ENCODE measurements at places on chromosomes 11 and 22. TPM values are rescaled to one million over a fixed set of nuclear protein-coding genes. Genes with fewer than 3 reads are reported as not detected.

Gene LRRC32
- 15.4 TPM for total RNA-seq

Gene BACE1-AS
- total RNA-seq: 0.88 TPM

Gene OR8A1
- not detected for total RNA-seq

Gene OR2AG1
- not detected for total RNA-seq

Gene ZNF280A
- total RNA-seq: not detected

Gene FAM181B
- 5.7 TPM for total RNA-seq

Gene NLRP6
- total RNA-seq: not detected

Gene DLAT
- 11.8 TPM for total RNA-seq

Gene TMEM121B
- 0.49 TPM for total RNA-seq

Gene MTFP1
- 5.5 TPM for total RNA-seq

Gene FERMT3
- total RNA-seq: 3.1 TPM

Gene TRIM68
- total RNA-seq: 9.0 TPM

Gene SEC14L6
- not detected for total RNA-seq

Gene DHCR7
- 19.0 TPM for total RNA-seq

Gene MMP10
- 0.67 TPM for total RNA-seq

Gene GLB1L3
- not detected for total RNA-seq

Gene INPP5J
- 0.59 TPM for total RNA-seq

Measured in uterus (tissue), 4 donors.